Kasumi-1 (cell line): ENCODE measurements at places on chromosomes 5 and 9.
A peak's percentile ranks its signal among the peaks of the same experiment; 100 is the strongest.

DNA sequence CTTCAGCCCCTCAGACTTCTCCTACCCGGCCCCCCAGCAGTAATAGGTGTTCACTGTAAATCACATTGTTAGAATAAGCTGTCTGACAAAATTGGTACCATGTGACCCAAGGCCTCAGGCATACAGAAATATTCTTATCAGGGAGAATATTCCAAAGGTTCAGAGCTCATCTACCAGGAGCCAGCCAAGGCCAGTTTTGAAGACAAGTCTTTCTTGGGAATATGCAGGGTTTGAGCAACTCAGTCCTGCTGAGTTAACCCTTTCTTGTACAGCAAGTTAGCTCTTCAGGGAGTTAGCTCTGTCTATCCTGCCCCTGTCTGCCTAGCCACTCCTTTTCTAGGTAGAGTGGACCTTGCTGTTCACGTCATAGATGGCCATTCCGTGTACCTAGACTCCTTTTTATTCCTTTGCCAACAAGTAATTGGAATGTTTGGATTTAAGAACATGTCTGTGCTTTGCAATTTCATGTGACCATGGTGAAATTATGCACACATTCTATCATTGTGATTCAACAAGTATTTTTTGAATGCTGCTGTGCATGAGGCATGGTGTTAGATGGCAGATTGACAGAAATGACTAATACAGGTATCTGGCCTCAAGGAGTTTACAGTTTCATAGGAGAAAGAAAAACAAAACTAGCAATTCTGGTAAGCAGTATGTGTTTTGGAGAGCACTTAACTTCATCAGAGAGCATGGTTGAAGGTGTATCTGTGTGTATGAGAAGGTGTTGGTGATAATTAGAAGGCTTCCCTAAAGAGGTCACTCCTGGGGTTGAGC, 22.6 kb downstream of the TGFBR1 start:
- no peak for DNase-seq

GRCh38 chr5:38423276-38424147, 132.9 kb downstream of the LIFR start:
- no peak for DNase-seq

DNA sequence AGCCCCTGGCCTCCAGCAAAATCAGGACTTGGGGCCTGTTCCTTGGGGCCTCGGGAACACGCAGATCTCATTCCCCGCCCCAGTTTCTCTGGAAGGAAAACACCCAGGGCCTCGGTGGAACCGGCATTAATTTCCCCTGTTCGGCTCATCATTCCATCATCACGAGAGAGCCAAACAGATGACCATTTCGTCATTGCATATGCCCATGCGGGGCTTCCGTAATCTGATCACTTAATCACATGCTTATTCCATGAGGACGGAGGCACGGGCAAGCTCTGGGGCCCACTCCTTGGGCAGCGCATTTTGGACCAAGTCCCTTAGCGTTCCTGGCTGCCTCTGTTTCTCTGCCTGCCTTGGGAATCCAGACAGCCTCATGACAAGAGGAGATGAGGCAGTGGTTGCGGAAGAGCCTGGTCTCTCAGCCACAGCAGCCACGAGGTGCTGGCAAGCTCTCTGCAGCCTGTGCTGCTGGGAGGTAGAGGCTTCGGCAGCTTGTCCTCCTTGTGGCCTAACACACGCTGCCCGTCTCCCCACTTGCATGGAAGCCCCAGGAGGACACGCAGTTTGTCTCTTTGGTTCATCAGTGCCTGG, 65.0 kb upstream of the IER5L start:
- DNase-seq, result no peak

GRCh38 chr5:131854134-131854533, 57.3 kb upstream of the FNIP1 start:
- no peak for DNase-seq

GRCh38 chr9:81893929-81894328, 34.3 kb upstream of the SPATA31D4 start:
- no peak for DNase-seq

DNA sequence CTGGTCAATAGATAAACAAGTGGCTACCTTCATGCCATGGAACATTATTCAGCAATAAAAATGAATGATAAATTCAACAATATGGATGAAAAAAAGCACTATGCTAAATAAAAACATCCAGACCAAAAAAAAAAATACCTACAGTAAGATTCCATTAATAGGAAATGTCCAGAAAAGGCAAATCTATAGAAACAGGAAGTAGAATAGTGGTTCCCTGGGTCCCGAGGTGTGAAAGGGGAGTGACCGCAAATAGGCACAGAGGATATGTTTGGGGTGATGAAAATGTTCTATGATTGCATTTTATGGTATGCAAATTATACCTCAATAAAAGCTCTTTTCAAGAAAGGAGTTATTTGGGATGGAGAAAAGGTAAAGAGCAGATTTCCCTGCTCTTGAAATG, 3.6 kb upstream of the GPR151 start:
- DNase-seq, result no peak

- no peak for DNase-seq
Observed at GRCh38 chr5:177329883-177330282, 18.2 kb upstream of the MXD3 start.

- no peak for DNase-seq
Observed at GRCh38 chr9:105047742-105048041, 119.7 kb upstream of the ABCA1 start.

GRCh38 chr5:179209359-179210150, 135.7 kb downstream of the ADAMTS2 start:
- DNase-seq, result no peak

DNA sequence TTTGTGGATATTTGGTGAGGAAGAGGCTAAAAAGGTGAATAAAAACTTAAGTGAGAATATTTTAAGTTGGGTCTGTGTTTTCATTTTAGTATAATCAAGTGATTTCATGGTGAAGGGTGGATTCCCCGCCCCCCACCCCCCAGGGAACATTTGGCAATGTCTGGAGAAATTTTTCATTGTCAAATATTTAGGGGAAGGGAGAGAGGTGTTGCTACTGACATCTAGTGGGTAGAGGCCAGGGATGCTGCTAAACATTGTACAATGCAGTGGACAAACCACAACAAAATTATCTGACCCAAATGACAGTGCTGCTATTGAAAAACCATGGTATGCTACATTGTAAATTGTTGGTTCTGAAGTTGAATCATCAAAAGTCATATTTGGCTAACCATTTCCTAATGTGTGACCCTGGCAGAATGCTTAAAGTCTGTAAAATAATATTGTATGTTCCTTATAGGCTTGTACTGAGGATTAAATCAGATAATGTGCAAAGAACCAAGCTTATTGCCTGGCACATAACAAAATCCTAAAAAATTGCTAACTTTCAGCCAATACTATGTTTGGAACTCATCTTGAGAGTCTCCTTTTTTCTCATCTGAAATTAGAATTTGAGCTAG, 5.6 kb downstream of the C5orf24 start:
- DNase-seq, result peak; percentile 40

DNA sequence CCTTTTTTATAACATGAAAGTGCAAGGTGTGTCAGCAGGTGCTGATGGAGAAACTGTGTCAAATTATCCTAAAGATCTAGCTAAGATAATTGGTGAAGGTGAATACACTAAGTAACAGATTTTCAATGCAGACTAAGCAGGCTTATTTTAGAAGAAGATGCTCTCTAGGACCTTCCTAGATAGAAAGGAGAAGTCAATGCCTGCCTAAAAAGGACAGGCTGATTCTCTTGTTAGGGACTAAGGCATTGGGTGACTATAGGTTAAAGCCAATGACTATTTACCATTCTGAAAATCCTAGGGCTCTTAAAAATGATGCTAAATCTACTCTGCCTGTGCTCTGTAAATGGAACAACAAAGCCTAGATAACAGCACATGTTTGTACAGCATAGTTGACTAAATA, 1682.4 kb downstream of the MAT2B start:
- DNase-seq, result peak; percentile 38

- DNase-seq, result no peak
Observed at GRCh38 chr9:130886981-130887380, 9.6 kb downstream of the QRFP start.

DNA sequence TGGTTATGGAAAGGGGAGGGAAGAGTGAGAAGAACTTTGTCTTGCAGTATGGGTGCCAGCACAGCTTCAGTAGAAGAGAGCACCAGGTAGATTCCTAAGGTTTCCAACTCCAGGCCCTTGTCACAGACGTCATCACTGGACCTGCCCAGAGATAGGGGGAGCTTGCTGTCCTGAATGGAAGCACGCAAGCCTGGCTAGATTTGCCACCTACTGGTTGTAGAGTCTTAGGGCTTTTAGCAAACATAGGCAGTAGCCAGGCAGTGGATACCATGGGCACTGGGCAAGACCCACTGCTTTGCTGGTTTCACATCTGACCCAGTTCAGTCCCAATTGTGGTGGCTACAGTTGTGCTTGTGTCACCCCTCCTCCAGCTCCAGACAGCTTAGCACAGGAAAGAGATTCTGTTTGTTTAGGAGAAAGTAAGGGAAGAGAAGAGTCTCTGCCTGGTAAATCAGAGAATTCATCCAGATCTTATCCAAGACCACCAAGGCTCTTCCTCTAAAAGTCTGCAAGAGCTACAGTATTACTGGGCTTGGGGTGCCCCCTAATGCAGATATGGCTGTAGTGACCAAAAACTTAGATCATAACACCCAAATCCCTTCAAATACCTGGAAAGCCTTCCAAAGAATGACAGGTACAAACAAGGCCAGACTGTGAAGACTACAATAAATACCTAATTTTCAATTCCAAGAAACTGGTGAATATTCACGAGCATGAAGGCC, 158.9 kb downstream of the HINT1 start:
- DNase-seq, result no peak

GRCh38 chr9:135500071-135500524, 384 bp upstream of the MRPS2 start:
- DNase-seq, result no peak

GRCh38 chr9:125407432-125407973, 145.9 kb downstream of the GAPVD1 start:
- no peak for DNase-seq

DNA sequence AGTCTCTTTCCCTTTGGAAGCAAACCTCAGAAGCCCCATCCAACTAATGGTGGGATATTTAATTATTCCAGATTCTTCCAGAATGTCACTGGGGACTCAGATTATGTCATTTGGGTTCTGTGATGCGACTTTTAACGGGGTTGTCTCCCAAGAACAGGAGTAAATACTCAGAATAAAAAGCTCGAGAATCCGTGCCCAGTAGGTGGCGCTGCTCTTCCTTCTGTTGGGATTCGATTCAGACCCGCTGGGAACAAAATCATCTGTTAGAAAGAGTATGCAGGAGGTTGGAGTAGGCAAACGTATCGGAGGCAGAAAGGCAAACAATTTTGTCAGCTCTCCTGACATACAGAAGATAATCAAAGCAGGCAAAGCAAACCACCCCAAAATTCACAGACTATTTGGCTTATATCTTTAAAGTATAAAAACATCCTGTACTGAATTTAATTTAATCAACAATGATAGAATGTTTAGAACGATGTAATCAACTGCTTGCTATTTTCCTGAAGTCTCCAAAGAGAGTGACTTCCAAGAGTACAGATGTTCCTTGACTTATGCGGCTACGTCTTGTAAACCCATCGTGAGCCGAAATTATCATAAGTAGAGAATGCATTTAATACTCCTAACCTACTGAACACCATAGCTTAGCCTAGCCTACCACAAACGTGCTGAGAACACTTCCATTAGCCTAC, 169.8 kb upstream of the RAI14 start:
- peak; percentile 83 for DNase-seq

- DNase-seq, result peak; percentile 9
Observed at GRCh38 chr9:134267881-134268724, 58.2 kb upstream of the RXRA start.

DNA sequence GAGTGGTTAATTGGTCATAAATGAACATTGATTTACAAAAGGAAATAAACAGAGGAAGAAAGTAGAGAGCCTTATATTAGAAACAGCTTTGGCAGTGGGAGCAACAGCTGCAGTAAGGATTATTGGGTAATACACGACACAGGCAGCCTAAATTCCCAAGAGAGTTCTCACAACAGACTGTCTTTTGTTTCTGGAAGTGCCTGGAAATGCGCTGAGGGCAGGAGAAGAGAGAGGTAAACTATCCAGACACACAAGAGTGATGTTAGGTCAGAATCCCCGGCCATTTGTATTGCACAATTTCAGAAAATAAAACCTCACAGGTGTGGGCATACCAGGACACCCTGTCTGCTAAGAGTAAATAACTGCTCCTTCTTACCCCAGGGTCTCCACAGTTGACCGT, 450.4 kb upstream of the CTNND2 start:
- no peak for DNase-seq

- DNase-seq, result no peak
Observed at GRCh38 chr9:136243631-136244030, 2.0 kb downstream of the QSOX2 start.

DNA sequence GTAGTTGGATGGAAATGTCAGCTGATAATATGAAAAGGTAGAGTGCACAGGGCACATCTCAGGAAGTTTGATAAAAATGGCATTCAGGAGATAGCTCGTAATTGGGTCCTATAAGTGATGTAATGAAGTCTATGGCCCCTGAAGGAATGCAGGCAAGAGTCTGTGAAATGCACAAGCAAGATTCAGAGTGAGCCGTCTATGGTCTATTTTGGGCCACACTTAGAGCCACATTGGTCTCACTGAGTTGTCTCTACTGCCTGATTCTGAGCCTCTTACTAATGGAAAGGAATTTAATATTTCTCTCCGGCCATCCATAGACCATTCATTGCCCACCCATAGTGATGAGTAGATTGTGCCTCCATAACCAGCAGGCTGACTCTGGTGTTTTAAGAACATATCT, 111.3 kb upstream of the KCNN2 start:
- DNase-seq, result no peak

DNA sequence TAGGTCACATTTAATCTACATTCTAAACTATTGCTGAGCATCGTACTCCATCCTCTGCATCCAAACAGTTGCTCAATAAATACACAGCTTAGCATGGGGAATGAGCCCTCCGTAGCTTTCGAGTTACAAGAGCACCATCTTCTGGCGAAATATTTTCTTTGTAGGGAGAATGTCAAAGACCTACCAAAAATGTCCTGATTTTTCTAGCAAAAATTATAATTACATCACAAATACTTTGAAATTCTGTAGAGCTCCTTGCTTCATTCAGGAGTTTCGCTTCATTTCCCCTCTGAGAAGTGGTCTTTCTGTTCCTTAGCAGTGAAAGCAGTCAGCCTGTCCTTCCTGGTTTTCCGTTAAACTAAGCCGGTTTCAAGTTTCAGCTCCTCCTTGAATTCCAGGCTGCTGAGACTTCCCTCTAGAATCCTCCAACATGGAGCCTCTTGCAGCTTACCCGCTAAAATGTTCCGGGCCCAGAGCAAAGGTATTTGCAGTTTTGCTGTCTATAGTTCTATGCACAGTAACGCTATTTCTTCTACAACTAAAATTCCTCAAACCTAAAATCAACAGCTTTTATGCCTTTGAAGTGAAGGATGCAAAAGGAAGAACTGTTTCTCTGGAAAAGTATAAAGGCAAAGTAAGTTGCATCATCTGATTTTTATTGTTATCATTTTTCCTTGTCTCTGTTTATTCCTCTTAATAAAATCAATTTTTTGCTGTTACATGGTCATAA, at the start of gene GPX8:
GPX8 (plus strand) TSS at position 409 of the 730 bp plus-strand sequence; CDS start at position 431, 22 bp downstream.
- DNase-seq, result peak; percentile 82

GRCh38 chr9:121654499-121655140, 3.2 kb downstream of the DAB2IP start:
- DNase-seq, result no peak
